ENCODE measurements at places on chromosomes 3 and 15. TPM values are rescaled to one million over a fixed set of nuclear protein-coding genes. Genes with fewer than 3 reads are reported as not detected.

DNA sequence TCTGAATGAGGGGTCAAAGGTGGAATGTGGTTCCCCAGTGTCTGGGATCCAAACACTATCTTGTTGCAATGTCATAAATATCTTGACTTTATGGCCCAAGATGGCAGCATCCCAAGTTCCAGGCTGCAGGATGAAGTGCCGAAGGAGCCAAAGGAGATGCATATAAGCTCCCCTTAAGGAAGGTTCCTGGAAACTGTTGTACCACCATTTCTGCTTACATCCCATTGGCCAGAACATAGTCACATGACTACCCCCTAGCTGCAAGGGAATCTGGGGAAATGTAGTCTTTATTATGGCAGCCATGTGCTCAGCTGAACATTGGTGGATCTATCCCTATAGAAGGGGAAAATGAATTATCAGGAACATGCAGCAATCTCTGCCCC, 54.3 kb downstream of the BDH1 start:
- no peak for DNase-seq

DNA sequence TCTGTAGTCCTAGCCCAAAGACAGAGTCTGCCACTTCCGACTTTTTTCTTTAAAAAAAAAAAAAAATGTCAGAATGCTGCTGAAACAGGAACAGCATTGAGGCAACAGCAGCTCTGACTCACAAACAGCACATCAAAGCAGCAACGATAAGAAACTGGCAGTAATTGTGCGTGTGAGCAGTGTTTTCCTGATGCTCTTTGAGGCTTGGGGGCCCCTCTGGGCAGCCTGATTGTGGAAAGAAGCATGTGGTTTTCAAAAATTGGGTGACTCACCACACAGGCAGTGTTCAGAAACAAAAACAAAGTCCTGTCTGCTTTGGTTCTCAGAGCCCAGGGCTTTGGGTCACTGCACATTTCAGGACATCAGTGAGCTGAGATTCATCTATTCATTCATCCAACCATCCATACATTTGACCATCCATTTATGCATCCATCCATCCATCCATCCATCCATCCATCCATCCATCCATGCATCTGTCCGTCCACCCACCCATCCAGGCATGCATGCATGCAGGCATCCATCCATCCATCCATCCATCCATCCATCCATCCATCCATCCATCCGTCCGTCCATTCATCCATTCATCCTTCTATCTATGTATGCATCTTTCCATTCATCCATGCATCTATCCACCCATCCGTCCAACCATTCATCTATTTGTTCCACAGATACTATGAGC, 308.4 kb downstream of the RPLP1 start:
- DNase-seq: peak; percentile 88

- no peak for DNase-seq
These were observed 25.4 kb downstream of the CXCR6 start for GRCh38 chr3:45968706-45969105.

GRCh38 chr3:127044996-127045395, 62.1 kb downstream of the PLXNA1 start:
- no peak for DNase-seq

- no peak for DNase-seq
These were observed 376.2 kb downstream of the ZBTB20 start for GRCh38 chr3:114770874-114771273.

DNA sequence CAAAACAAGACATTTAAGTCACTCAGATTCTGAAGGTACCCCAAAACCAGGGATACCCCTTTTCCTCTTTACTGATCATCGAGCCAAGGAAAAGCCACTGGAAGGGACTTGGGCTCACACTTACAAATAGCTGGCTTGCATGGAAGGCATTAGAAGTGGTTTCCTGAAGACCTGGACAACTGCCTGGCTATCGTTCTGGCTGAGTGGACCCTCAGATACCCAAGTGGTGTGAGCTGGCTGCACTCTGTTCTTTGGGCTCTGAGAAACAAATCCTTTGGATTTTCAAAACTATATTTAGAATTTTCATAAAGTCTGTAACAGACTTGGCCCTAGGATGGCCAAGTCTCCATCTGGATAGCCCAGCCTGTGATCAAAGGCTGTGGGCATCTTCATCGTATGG, 110.1 kb upstream of the CTDSPL start:
- no peak for DNase-seq

- DNase-seq: no peak
These were observed 405.0 kb downstream of the PDCD6IP start for GRCh38 chr3:34203386-34203785.

DNA sequence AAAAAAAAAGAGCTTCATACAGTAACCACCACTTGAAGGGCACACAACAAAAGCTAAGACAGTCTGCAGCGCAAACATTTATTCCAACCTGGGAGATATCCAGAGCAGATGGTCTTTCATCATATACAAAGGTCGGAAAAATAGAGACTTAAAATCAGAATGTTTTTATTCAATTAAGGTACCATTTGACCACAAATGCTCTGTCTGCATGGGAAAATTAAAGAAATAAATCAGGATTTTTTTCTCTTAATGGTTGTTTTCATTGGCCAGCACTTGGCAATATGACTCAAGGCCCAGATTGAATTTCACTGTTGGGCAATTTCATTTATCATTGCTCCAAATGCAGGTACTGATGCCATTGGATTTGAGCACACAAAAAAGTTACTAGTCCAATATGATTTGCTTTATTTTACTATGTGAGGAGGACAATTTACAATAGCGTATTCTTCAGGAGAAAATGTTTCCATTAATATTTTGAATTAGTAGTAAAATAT, 145.9 kb upstream of the AGTR1 start:
- DNase-seq: no peak

DNA sequence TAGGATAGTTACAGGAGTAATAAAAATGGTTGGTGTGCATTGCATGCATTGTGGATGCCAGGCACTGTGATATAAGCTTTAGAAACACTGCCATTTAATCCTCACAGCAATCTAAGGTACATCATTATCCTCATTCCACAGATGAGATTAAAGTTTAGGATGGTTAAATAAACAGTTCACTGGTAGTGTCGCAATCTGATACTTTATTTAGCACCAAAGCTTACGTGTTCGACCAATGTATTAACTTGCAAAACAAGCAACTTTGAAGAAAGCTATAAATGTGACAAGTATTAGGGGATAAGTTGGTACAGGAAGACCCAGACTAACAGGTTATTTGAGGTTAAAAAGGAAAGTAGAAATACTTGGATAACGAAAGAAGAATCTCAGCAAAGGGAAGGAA, 150.5 kb upstream of the ZNF385D start:
- DNase-seq: no peak

GRCh38 chr3:119700920-119701734, 1.7 kb upstream of the CFAP91 start:
- no peak for DNase-seq

DNA sequence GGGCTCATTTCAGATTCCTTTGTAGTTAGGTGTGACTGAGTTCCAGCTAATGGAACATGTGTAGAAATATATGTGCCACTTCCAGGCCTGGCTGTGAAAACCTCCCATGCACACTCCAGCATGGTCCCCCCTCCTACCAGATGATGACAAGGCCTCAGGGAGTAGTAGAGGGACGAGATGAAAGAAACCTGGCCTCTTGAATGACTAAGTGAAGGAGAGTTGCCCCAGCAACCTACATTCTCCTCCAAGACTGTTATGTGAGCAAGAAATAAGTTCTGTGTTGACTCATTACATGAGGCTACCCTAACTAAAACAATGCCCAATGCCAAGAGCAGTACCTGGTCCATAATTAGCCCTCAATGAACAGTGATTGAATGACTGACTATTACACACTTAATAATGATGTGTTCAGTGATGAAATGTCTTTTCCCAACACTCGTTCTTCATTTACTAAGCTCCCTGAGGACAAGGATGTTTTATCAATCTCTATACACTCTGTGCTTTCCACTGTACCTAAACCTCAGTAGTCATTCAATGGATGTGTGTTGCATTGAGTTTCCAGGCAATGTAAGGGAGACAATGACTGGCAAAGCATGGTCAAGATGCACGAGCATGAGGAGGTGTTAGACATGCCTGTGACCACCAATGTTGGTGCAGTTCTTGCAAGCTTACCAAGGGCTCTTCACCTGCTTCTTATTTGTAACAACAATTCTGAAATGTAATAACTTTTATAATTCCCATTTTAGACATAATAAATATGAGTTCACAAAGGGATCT, 62.0 kb upstream of the BCL6 start:
- DNase-seq: no peak

- no peak for DNase-seq
These were observed 2.6 kb downstream of the ITIH1 start for GRCh38 chr3:52779837-52780585.

DNA sequence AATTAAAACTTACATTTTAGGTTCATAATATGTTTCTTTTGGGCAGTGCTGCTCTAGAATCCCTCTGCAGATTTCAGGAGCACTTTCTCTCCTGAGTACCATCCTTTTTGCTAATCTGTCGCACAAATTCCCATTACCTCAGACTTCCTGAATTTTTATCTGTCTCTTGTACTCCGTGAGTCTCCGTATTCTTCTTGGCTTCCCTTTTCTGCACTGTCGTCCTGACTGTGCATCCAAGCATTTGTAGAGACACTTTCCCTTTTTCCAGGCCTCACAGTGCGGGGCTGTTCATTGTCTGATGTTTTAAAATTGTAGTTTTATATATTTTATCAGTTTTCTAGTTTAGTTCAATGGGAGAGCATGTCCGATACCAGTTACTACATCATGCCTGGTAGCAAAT, 27.3 kb downstream of the MEF2A start:
- DNase-seq: no peak

GRCh38 chr3:192645437-192645836, 81.9 kb downstream of the FGF12 start:
- DNase-seq: no peak

DNA sequence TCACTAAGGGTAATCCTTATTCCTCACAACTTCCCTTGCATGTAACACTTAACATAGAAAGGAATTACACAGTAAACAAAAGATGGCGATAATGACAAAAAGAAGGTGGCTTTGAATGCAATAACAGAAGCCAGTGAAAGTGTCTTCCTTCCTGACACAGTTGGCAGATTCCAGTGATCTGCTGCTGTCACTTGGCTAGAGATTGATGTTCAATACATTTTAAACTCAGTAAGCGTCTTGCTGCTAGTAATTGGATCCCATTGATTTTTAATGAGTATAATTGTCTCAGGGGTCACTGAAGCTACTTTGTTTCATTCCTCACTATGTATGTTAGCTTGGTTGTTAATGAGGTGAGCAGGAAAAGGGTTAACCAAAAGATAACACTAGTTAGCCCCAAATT, 692.7 kb downstream of the NTRK3 start:
- no peak for DNase-seq

- no peak for DNase-seq
These were observed 21.3 kb downstream of the VGLL3 start for GRCh38 chr3:86969500-86970189.

DNA sequence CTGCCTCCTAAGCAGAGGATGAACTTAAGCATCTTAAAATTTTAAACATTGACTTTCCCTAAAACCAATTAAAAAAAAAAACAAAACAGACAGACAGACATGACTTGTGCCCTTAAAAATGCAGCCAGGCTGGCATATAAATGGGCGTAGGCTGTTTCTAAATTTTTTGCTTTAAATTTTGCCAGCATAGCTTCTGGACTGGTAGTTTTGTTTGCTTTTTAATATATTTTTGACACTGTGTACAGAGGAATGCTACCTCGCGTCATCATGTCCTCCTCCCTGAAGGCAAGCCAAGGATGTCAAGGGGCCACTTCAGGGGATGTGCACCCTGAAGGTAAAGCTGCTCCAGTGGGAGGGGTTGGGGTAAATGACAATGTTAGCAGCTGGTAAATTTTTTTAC, 134.8 kb downstream of the PGPEP1L start:
- DNase-seq: no peak

- no peak for DNase-seq
These were observed 37.2 kb downstream of the AP4E1 start for GRCh38 chr15:50945725-50946124.

DNA sequence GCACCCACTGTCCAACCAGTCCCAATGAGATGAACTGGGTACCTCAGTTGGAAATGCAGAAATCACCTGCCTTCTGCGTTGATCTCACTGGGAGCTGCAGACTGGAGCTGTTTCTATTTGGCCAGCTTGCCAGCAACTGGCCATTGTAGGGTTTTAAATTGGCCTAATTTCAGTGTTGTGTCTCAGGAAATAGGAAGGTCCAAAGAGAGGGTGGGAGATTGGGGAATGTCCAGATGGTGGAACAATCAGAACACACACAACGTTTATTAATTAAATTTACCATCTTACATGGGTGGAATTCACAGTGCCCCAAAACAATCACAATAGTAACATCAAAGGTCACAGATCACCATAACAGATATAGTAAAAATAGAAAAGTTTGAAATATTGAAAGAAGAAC, 189.5 kb downstream of the ZNF385D start:
- no peak for DNase-seq

DNA sequence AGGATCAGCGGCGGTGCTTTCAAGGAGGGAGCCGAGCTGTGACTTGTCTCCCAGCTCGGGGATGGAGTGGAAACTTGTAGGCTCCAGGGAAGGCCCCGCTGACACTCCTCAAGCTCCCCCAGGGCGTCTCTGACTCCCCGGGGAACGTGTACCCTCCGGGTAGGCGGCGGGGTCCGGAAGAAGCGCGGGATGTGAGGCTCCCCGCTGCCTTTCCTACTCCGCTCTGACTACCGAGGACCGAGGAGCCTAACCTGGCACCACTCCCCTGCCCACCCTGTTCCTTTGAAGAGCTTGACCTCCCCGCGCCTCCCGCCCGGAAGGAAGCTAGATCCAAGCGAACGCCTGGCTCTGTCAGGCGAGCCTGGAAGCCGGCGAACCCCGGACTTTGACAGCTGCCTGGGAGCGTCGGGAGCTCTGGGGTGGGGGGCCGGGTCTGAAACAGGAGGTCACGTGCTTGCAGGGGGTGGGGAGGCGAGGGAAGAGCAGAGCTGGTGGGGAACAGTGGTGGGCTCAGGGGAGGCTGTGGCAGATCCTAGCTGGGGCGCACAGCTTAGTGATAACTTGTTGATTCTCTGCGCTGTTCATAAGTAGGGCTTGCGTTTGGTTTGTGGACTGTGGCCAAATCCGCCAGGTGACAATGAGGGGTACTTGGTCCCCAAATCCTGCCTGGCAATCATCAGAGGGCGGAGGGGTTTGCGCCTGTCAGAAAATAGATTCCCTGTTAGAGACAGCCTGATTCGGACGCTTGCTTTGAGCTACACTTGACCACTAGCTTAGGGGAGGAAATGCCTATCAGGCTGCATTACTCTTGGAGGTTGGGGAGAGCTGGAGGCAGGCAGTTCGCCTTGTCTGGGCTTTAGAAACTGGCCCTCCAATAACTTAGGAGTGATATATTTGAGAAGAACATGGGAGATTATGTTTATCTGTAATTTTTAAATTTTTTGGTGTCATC, 1.2 kb downstream of the CLSTN2 start:
- DNase-seq: no peak

Gene RBPMS2
- total RNA-seq: 1.1 TPM

Gene MAN2C1
- total RNA-seq: 142 TPM

Gene NR1I2
- not detected for total RNA-seq

Gene PLS1
- total RNA-seq: 6.6 TPM

Gene CYP11A1
- not detected for total RNA-seq

Gene CLDN18
- not detected for total RNA-seq

Gene KLHL40
- not detected for total RNA-seq

Gene CAND2
- 0.63 TPM for total RNA-seq

Gene GAP43
- total RNA-seq: 0.13 TPM

Gene OR5K2
- not detected for total RNA-seq

Gene BLOC1S6
- total RNA-seq: 24.6 TPM

Gene AMIGO3
- 1.0 TPM for total RNA-seq

Gene SKOR1
- 1.2 TPM for total RNA-seq
